ENCODE measurements at places on chromosomes 3 and 15.

- no peak for DNase-seq
These were observed at the start of gene FILIP1L for GRCh38 chr3:100114413-100115030. Gene FILIP1L (minus strand): TSS chr3:100114501.

- no peak for DNase-seq
These were observed 24.8 kb upstream of the PPIB start for GRCh38 chr15:64187396-64188191.

DNA sequence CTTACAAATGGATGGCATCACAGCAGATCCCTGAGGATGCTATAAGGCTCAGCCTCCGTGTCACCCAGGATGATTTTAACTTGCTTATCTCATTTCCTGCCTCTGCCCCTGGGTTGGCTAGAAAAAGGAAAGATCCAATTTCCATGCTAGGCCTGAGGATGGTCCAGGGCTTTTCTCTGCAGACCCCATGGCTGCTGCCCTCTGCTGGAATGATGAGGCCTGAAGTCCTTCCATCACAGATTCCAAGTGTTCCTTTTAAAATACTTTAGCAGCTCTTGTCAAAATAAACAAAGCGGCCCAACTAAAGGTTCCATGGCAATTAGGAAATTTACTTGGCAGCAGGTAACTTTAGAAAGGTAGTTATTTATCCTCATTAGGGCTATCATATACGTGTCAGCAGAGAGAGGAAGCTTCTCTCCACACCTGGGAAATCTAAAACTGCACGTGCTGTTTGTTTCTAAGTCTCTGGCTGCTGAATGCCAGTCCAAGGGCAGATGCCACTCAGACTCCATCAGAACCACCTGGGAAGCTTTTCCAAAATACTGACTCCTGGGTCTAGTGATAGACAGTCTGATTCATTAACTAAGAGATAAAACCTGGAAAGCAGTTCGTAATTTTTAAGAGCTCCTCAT, 401.9 kb upstream of the IL12A start:
- DNase-seq, result no peak

- no peak for DNase-seq
These were observed 461.3 kb upstream of the NAALADL2 start for GRCh38 chr3:174397848-174398247.

- no peak for DNase-seq
These were observed 8.2 kb downstream of the RCN2 start for GRCh38 chr15:76939715-76940114.

GRCh38 chr3:3798631-3799113, 559 bp upstream of the LRRN1 start:
- DNase-seq, result no peak

GRCh38 chr15:80906159-80906766, 83.4 kb downstream of the MESD start:
- no peak for DNase-seq

DNA sequence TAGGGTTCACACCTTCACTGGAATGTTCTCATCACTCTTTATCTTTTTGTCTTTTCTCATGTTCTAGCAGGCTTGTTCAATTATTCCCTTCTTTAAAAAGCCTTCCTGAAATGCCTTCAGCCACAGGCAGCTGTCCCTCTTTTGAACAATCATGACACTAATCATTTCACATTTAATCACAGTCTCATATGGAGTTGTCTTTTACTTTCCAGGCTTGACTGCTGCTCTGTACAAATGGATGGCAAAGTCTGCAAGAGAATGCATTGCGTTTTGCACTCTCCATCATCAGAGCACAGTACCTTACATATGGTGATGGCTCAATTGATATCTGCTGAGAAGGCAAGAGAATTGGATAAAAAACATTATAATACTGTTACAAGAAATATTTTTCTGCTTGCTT, 529.8 kb downstream of the DIPK2A start:
- no peak for DNase-seq

DNA sequence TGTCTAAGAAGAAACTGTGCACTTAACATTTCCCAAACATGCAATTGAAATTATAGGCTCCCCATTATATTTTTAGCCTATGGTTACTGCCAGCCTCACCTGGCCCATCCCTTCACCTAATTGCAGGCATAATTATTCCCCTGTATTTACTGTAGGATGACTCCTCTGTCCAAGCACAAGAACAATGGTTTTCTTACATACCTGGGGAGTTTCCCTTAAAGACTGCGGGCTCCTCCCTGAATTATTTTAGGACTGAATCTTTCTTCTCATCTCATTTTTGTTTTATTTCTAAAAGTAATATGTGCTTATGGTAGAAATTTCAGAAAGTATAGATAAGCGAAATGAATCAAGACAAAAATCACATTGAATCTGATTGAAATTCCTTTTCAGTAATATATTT, 11.4 kb downstream of the TM4SF1 start:
- no peak for DNase-seq

DNA sequence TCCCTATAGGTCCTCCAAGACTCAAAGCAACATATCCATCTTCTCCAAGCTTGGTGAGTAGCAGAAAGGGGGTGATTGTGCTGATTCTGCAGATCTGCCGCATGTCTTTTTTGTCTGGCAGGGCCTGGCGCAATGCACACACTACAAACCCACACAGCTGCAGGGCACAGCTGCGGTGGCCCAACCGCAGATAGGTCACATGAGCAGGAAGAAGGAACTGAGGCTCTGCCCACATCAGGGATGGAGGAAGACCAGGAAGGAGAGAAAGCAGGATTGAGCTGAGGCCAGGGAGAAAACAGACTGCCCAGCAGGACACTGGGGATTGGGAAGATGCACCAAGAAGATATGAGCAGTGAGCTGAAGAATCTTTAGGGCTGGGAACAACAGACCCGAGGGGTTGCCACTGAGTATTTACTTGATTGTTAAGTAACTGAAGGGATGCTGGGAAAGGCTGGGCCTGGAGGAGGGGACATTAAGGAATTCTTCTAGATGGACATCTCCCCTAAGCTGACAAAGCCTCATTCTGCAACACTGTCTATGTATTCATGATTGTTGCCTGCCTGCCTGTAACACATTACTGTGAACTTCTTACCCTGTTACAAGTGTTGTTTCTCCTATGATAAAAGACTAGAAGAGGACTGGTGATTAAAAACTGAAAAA, 126.7 kb downstream of the MYLK start:
- DNase-seq, result no peak

GRCh38 chr15:82303956-82304777, 41.5 kb downstream of the SAXO2 start:
- no peak for DNase-seq

- no peak for DNase-seq
These were observed 60.3 kb downstream of the TGFBR2 start for GRCh38 chr3:30666572-30667279.

- no peak for DNase-seq
These were observed 8.3 kb upstream of the CPNE9 start for GRCh38 chr3:9695345-9695744.

DNA sequence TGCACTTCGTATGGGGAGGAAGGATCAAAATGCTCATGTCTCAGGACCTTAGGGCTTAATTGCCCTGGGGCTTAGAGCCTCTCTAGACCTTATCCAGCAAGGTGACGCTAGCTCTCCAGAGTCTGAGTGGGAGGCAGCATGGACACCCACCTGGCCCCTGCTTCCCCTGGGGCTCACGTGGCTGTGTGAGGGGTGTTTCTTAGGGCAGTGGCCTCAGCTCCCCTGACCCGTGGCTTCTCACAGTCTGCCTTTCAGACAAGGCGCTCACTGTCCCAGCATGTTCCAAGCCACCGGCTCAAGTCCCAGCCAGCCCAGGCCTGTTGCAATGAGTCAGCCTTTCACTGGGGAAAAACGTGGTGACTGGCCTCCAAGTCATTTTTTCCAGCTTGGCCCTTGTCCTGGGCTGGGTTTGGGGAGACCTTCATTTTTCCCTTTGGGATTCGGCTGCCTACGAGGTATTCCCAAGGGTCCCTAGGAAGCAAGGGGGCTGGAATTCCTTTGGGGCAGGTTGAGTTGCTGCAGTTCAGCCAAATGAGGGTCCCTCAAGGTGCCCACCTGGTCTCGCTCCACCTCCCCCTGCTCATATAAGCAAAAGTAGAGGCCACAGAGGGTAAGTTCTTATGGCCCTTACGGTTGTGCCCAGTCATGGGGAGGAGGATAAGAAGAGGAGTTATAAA, 15.7 kb downstream of the BHLHE40 start:
- DNase-seq, result no peak

GRCh38 chr15:90882781-90883525, 1.4 kb upstream of the FES start:
- no peak for DNase-seq

DNA sequence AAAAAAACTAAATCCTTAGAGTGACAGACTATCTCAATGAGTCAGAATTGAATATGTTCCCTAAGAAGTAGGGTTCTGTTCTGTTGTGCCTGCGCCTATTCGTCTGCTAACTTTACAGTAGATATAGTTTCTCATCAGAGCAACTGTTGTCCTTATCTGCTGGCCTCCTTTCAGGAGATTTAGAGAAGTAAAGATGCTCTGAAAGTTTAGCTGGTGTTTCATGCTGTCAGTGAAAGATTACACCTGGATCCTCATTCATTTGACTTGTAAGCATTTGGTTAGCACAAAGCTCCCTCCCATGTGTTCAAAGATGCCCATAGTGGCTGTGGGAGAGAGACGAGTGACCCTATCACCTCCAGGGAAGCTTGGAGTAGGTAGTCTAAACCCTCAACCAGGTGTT, 35.0 kb downstream of the SUCNR1 start:
- no peak for DNase-seq

DNA sequence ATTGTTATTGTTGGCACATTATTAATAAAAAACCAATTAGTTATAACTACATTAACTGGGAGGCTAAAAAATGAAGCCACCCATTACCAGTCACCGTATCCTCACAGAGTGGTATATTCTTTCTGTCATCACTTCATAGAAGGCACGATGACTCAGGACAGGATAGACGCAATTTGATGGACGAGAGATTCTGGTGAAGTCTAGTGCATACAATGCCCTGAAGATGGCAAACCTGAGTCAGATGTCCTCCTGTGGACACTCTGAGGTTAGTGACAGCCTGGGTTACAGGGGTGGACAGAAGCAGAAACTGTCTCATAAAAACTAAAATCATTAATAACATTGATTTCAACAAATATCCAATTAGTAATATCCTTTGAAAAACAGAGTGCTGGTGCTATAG, 150.3 kb downstream of the SLC9A9 start:
- no peak for DNase-seq

GRCh38 chr3:105960381-105960780, 91.6 kb upstream of the CBLB start:
- DNase-seq, result no peak

DNA sequence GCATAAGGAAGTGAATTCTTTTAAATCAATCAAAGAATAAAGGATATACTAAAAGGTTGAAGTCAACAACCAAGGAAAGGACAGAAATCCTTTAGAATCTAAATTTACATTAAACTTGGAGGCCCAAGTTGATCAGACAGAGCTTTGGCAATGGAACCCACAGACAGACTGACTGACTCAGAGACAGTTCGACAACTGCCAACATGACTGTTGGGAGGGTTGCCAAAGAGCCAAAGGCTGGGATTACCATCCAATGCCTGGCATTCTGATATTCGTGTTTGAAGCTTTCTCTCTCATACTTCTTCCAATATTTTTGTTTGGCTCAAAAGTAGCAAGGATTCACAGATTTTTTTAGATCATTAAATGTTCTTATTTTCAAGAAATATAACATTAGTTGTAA, 406.1 kb downstream of the PLCL2 start:
- DNase-seq, result no peak

- DNase-seq, result no peak
These were observed 8.1 kb upstream of the CSK start for GRCh38 chr15:74773731-74774252.

GRCh38 chr3:189822726-189823125, 191.5 kb downstream of the TP63 start:
- no peak for DNase-seq

- DNase-seq, result no peak
These were observed 7.6 kb downstream of the DNAH1 start for GRCh38 chr3:52323526-52324295.

DNA sequence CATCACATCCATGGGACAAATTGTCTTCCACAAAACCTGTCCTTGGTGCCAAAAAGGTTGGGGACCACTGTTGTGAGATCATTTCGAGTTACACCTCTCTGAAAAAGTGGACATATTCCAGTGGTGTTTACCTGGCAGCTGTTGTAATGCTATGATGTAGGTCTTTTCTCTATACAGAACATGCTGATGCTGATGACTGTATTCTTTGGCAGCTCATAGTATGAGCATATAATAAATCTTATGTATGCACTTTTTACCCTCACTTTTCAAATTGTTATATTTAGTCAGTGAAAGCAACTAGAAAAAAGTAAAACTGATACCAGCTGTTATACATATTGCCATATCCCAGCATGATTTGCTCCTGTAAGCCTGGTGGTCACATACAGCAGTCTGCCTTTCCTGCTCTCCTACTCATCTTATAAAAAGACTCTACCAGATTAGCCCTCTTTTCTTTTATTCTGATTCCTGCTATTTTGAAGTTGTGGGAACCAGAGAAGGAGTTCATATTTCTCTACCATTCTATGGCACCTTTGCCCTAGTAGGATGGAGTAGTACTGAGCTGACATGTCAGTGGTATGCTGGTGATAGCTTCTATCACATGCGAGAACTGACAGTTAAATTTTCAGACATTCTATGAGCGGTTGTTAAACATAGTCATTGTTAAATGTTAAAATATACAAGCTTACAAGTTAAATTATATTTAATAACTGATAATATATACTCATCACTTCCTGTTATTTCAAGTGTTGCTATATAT, 128.7 kb downstream of the FNDC3B start:
- no peak for DNase-seq

- no peak for DNase-seq
These were observed 63.9 kb downstream of the MEX3B start for GRCh38 chr15:81981908-81982307.

GRCh38 chr15:60221356-60221755, 176.4 kb downstream of the ANXA2 start:
- DNase-seq, result no peak

- DNase-seq, result no peak
These were observed 23.4 kb upstream of the MAP4 start for GRCh38 chr3:48039487-48040190.
